ENCODE measurements at places on chromosomes 16 and 17.
A peak's percentile ranks its signal among the peaks of the same experiment; 100 is the strongest.

DNA sequence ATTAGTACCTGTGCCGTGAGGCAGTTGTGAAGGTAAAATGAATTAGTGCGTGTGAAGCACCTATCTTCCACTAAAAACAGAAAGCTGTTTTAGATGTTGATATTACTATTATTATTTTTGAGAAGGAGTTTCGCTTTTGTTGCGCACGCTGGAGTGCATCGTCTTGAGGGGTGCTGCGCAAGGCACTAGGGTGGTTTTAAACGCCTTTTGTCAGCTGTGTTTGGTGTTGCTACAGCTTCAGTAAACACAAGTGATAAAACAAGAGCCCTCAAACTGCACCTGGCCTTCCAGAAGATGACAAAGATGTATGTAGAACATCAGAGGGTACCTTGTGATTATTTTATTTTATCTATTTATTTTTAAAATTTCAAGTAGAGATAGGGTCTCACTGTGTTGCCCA, 38.2 kb downstream of the PLCG2 start:
- no peak for DNase-seq

GRCh38 chr16:87487361-87487924, 5.4 kb downstream of the ZCCHC14 start:
- DNase-seq = no peak

DNA sequence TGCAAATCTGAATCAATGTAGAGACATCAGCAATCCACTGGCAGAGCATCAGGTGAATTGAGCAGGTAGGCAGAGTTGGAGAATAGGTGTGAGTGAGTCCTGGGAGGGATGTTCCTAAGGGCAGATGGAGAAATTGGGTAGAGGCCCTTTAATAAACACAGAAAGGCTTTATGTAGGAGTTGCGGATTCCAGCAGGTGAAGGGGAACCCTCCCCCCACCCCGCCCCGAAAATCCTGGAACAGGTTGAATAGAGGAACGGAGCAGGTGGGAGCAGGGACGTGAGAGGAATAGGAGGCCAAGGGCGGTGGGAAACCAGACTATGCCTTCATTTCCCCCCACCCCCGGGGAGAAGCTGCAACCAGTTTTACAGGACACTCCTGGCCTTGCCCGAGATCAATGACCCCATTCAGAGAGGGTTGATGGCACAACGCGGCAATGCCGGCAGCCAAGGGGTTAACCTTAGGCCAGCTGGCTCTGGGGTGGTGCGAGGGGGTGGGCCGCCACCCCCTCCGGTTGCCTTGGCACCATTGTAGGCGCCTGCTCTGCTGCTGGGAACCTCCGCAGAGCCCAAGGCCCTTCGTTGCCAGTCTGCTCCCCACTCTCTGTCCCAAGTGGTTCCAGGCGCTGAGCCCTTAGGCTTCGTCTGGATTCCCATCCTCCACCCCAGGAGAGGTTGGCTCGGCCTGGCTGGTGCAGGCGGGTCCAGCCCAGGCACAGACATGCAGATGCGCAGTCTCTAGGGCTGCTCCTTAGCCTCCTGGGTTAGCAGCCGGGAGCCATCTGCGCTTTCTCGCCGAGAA, 814 bp upstream of the RUNDC3A start:
- no peak for DNase-seq

GRCh38 chr16:86809458-86809955, 231.2 kb downstream of the FOXL1 start:
- peak; percentile 36 for DNase-seq

GRCh38 chr16:65105171-65105570, 16.7 kb downstream of the CDH11 start:
- DNase-seq = no peak

DNA sequence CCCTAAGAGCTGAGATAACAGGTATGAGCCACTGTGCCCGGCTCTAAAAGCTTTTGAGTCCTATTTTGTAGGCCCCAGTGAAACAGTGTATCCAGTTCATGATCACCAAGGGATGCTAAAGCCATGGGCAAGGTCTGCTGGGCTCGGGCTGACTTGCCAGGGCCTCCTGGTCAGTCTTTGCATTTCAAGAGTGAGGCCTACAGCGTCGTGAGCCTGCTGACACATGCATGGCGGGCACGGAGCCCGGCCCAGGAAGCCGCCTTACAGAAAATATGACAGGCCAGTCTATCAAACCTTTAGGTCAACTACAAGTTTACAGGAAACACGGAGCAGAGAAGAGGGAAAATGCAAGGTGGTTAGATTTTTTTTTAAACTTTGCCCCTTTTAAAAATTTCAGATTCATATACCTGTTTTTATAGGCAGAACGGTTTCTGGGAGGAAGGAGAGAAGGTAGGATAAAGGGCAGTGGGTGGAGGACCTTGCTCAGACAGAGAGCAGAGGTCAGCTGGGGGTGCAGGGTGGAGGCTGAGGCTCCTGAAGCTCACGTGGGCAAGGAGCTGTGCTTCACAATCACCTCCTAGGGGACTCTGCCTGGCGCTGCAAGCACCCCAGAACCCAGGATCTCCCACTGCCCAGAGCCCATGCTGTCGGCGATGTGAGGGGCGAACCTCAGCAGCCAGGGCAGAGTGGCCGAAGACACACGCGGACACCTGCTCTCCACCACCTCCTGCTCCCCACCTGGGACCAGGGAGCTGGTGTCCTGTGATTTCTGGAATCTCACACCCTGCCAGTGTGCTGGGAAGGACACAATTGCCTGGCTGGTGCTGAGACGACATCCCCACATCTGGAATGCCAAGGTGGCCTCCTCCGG, 21.3 kb downstream of the C16orf95 start:
- DNase-seq = no peak

GRCh38 chr16:67858500-67858899, 11.0 kb upstream of the CENPT start:
- DNase-seq = no peak

DNA sequence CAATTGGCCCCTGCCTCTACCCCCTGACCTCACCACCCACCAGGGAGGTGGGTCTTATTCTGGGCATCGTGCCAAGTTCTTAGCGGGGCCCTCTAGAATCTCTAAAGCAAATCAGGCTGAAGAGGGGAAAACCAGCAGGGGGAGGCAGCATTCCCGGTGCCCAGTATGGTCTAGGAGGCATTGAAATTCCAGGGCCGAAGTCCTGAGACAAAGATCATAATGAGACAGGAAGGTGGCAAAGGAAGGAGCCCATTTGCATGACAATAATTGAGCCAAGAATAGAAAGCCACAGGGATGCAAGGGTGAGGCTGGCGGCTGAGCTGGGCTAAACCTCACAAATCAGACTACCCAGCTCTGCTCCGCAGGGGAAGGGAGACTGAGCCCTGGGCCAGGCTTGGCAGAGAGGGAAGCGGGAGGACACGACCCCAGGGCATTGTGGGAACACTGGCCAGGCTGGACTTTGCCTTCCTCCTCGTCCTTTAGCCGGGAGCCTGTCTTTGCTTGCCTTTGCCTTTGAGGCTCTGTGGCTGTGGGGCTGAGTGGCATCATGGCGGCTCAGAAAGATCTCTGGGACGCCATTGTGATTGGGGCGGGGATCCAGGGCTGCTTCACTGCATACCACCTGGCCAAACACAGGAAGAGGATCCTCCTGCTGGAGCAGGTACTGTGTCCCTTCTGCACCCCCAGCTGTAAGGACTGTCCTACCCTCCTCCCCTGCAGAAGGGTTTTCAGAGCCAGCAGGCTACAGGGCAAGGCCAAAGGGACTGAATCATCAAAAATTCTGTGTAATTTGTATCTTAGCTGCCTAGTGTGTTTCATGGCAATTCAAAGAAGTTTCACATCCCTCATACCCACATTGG, at the start of gene PIPOX:
TSS of gene PIPOX (plus strand) at position 463 of the 860 bp plus-strand sequence. CDS start at position 548, 85 bp downstream.
- DNase-seq = no peak

GRCh38 chr16:66121466-66121865, 245.0 kb upstream of the CDH5 start:
- DNase-seq = no peak

- DNase-seq = no peak
Measured at GRCh38 chr17:82050152-82050760, 1.4 kb downstream of the RFNG start.

DNA sequence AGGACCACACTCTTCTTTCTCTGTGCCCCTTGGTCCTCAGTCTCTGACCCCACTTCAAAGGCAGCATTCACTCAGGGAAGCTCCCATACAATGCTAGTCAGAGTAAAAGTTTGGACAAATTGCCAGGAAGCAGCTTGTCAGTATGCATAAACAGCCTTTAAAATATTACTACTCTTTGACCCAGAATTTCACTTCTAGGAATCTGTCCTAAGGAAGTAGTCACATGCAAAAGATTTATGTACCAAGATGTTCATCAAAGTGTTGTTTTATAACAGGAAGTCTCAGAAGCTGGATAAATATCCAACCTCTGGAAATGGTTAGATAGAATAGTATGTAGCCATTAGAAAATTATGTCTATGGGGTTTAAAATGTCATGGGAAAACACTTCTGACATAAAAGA, 31.0 kb downstream of the MAPT start:
- no peak for DNase-seq

DNA sequence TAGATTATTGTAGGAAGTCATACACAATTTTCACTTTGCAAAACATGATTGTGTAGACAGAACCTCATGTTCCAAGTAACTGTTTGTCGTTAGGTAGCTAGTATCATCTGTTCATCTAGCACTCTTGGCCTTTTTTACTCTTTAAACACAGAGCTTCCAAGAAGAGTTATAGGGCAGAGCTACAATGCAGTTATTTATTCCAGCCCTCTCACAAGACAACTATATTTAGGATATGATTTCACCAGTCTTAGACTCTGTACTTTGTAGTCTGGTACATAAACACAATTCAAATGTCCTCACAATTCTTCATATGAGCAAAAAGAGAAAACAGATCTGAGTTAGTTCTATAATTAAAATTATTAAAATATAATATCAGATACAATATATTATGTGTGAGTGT, 37.9 kb downstream of the KCNJ2 start:
- no peak for DNase-seq

GRCh38 chr16:67910158-67910557, 17.1 kb downstream of the PSKH1 start:
- DNase-seq = no peak

DNA sequence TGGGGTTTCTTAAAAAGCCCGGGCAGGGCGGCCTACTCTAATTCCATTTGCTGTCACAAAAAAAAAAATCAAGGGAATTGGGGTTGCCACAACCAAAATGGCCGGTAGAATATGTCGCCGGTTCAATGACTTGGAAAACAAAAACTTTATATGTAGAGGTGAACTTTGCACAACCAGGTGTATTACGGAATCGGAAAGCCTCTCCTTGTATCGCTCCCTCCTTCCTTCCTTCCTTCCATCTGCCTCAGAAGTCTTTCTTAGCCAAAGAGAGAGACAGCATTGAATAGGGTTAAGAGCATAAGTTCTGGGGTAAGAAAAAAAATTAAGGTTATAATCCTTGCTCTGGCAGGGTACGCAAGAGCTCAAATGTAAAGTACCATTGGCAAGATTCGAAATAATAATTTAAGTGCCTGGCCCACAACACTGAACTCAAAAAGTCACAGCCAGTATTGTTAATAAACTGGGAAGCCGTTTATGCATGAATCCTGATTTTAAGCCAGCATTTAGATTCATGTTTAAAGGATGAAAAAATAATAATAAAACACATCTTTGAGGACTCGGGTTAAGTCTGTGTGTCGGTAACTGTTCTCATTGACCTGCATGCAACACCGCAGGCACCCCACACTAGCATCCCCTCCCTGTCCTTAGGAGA, 522 bp upstream of the GLG1 start:
- no peak for DNase-seq

DNA sequence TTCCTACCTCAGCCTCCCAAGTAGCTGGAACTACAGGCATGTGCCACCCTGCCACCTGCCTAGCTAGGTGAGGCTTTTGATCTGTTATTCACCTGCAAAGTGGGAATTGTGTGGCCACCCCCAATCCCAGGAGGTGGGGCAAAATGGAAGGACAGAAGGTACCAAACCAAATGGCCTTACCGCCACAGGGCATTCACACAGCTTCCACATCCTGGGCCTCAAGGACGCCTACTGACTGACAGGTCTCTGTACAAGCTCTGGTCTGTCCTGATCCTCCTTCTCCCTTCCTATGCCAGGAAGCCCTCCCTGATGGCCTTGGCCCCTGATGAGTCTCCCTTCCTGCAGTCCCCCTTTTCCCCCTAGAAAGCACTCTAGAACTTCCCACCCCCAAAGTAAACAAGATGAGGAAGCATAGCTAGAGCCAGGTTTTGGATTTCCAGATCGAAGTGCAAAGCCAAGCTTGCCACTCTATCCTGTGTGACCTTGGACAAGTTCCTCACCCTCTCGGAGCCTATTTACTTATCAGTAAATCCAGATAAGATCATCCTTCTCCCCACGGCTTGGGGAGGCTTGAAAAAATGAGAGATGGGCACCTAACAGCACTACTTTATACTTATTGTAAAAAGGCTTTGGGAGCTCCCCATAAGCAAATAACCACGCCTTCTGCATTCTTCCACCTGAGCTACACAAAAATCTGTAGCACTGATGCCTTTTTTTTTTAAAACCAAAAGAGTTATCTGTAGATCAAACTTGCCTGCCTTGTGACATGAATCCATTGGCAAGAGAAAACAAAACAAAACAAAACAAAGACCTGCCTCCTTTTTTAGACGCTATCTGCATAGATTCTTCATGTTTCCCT, 4.5 kb downstream of the PLLP start:
- no peak for DNase-seq

- DNase-seq = no peak
Measured at GRCh38 chr17:31807846-31808245, 51.2 kb downstream of the COPRS start.

GRCh38 chr17:75561927-75562603, 25.5 kb upstream of the MYO15B start:
- DNase-seq = no peak

- DNase-seq = no peak
Measured at GRCh38 chr16:15587152-15587825, 55.7 kb downstream of the MARF1 start.

- DNase-seq = no peak
Measured at GRCh38 chr17:64081802-64082799, 47.8 kb downstream of the ERN1 start.

GRCh38 chr17:28773736-28774135, 29.9 kb downstream of the TRAF4 start:
- no peak for DNase-seq

GRCh38 chr16:87380881-87381280, 2.7 kb downstream of the FBXO31 start:
- no peak for DNase-seq

DNA sequence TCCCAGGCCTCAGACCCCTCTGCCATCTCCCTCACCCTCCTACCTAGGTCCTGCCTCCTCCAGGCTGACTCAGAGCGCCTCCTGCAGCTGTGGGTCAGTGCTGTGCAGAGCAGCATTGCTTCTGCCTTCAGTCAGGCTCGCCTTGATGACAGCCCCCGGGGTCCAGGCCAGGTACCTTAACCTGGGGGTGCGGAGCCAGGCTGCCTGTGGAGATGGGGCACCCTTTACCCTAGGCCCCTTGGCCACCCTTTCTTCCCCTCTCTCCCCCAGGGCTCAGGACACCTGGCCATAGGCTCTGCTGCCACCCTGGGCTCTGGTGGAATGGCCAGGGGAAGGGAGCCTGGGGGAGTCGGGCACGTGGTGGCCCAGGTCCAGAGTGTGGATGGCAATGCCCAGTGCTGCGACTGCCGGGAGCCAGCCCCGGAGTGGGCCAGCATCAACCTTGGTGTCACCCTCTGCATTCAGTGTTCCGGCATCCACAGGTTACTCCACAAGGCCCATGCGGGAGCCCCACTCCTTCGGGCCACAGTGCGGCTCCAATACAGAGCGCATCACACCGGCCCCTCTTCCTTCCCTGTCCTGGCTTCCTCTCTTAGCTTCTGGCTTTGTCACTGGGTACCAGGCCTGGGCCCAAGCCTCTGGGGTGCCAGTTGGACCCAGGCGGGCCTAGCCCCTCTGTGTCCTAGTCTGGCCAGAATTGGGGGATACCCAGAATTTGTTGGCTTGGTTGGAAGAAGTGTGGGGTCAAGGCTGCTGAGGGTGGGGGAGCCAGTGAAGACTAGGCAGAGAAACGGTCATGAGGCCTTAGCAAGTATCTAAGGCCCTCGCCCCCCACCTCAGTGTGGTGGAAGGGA, 5.0 kb upstream of the KCTD11 start:
- no peak for DNase-seq
